Stimulated activated CD4-positive, alpha-beta T cell treated with anti-CD3 and anti-CD28 coated beads, Interleukin-4, amount 100 ng/mL, for 24 hours (primary cell): ENCODE measurements at places on chromosomes 7 and 10.

- no peak for DNase-seq
Measured at GRCh38 chr10:80191589-80192270, 13.6 kb downstream of the ANXA11 start.

GRCh38 chr7:12941512-12941911 is 254.1 kb downstream of the ARL4A start:
- DNase-seq = no peak

- DNase-seq = no peak
Measured at GRCh38 chr10:35564341-35564968, 40.7 kb upstream of the GJD4 start.

DNA sequence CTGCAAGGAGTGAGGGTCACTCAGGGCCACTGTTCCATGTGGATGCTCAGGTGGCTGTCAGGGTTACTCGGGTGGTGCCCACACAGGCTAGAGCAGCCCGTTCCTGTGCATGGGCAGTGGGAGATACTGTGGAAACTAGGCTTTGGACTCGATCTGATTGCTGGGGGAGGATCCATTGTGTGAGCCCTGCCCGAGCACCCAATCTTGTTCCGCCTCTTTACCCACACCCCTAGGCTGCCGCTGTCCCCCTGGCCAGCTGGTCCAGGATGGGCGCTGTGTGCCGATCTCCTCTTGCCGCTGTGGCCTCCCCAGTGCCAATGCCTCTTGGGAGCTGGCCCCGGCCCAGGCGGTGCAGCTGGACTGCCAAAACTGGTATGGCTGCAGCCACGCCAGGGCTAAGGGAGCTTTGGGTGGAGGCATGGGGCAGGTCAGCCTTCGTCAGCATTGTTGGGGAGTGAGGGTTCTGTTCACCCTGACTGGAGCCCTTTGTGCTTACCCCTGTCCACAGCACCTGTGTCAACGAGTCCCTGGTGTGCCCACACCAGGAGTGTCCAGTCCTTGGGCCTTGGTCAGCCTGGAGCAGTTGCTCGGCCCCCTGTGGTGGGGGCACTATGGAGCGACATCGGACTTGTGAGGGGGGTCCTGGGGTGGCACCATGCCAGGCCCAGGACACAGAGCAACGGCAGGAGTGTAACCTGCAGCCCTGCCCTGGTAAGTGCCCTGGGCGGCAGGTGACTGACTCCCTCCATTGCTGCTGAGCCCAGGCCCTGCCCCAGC is 12.4 kb upstream of the ZNF862 start:
- DNase-seq = no peak

- no peak for DNase-seq
Measured at GRCh38 chr10:27258838-27259812, 18.5 kb upstream of the ACBD5 start.

DNA sequence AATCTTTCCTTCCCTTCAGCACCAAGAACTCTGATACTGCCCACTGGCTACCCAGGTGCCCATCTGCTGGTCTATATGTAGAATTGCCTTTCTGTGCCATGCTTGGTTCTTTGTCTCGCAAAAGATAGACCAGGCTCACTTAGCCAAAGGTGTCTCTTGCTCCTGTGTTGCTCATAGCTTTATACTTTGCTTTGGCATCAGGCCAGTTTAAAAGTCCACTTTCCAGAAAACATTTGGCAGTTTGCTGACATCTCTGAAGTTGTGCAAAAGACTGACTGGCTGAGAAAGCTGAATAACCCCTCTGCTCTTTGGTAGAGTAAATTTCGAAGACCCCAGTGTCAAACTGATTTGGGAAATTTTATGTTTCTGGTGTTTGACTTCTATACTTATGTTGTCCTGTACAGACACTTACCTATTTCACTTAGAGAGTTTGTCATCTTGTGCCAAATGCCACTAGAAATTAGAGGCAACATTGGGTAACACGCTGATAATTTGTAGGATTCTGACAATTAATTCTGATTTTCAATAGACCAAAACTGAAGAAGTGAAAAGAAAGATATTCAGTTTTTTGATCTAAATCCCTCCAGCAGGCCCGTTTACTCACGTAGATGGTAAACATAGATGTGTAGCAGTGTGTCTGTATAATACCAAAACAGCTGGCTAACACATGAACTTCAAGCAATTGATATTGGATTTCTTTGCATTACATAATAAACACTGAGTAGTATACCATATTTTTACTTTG is 91.1 kb downstream of the CPED1 start:
- no peak for DNase-seq

- DNase-seq = no peak
Measured at GRCh38 chr10:121530481-121531075, 67.7 kb downstream of the FGFR2 start.

DNA sequence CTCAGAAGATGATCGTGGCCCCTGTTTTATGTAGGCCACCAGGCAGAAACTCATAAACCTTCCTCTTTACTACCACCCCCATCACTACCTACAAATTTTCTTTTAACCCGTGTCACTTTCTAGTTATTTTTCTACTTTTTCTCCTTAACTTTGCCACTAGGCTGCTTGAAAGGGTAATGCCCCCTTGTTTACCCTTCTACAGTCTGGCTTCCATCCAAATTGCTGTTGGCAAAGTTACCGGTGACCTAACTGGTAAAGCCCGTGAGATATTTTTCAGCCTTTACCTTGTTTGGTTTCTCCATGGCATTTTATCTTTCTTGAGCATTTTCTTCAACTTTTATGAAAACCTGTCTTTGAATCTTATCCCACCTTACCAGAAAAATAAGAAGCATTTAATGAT is 153.0 kb downstream of the WNT2 start:
- no peak for DNase-seq

DNA sequence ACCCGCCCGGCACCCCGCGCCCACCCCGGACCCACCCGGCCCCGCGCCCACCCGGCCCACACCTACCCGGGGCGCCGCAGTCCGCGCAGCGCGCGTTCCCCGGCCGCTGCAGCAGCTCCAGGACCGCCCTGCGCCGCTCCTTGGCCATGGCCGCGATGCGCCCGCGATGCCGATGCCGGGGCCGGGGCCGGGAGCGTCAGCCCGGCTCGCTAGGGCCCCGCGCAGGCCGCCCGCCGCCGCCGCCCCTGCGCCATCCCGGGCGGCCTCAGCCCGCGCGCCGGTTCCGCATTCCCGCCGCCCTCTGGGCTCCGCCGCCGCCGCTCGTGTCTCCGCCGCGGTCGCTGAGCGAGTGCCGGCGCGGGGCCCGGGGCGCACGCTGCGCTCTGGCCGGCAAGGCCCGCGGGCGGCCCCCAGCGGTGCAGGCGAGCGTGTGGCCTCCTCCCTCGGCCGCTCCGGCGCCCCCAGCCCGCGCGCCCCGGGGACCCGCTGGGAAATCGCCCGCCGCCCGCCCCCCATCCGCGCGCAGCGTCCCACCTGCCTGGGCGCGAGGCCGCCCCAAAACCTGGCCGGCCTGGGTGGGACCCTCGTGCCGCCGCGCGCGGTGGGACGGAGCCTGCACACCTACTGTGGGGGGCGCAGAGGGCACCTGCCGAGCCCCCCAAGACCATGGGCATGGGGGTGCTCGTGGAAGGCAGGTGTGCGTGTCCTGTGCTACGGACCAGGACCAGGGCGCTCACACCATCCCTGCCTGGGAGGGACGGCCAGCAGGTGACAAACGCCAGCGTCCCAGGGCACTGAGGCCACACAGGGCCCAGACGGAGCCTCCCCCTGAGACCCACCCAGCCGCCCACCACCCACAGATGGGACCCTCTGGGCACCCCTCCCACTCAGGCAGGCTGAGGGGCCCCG is at the start of gene ADAP1:
TSS of gene ADAP1 (minus strand) at position 351 of the 909 bp plus-strand sequence. CDS start at position 148, 203 bp downstream.
- peak; percentile 54 for DNase-seq

GRCh38 chr10:2119316-2119715 is 382.0 kb upstream of the ADARB2 start:
- no peak for DNase-seq

GRCh38 chr7:64992971-64993370 is 2.1 kb upstream of the ZNF117 start:
- DNase-seq = no peak

DNA sequence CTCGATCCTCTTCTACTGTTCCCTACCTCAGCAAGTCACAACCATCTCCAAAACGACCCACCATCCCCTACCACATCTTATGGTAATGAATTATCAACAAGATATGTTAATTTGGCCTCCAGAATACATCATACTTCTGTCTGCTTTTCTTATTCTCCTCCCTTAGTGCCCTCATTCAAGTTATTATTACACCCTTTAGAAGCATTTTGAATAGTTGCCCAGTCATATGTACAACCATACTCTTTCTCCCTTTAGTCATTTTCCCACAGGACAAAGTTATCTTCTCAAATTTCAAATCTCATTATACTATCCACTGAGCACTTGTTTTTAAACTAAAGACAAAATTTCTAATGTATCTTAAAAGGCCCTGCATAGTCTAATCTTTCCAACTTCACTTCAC is 71.0 kb downstream of the GNAT3 start:
- no peak for DNase-seq

- DNase-seq = no peak
Measured at GRCh38 chr10:12500381-12501303, 151.3 kb downstream of the CAMK1D start.

GRCh38 chr10:11175823-11176243 is 158.2 kb downstream of the CELF2 start:
- no peak for DNase-seq

GRCh38 chr10:17075533-17076359 is 53.9 kb downstream of the CUBN start:
- no peak for DNase-seq

GRCh38 chr7:148941598-148942275 is 57.6 kb upstream of the EZH2 start:
- peak; percentile 77 for DNase-seq

- no peak for DNase-seq
Measured at GRCh38 chr7:69002416-69002815, 595.9 kb upstream of the AUTS2 start.

DNA sequence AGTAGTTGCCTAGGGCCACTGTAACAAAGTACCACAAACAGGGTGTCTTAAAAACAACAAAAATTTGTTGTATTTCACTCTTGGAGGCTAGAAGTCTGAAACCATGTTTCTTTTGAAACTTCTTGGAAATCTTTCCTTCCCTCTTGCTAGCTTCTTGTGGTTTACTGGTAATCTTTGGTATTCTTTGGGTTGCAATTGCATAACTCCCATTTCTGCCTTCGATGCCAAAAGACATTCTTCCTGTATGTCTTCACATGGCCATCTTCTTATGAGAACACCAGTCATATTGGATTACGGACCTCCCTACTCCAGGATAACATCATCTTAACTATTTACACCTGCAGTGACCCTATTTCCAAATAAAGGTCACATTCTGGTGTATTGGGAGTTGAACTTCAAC is 357.4 kb downstream of the PPP1R3A start:
- no peak for DNase-seq

GRCh38 chr7:131498237-131498885 is 58.1 kb downstream of the PODXL start:
- no peak for DNase-seq

DNA sequence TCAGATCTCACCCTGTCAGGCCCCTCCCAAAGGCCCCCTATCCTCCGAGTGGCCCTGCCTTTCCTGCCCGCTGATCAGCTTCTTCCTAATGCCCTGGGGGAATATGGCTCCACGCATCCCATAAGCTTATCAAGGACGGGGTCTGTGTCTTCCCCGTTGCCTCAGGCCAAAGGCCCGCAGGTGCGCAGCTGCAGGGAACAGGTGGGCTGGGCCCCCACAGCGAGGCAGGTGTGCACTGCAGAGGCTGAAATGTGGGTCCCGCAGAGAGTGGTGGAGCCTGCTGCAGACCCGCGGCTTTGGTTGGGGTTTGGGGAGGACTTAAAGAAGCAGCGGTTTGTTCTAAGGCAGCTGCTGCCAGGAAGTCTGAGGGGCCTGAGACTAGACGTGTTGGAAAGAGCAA is 220.8 kb upstream of the TCERG1L start:
- DNase-seq = no peak

- DNase-seq = no peak
Measured at GRCh38 chr7:49424109-49424508, 349.3 kb upstream of the VWC2 start.

DNA sequence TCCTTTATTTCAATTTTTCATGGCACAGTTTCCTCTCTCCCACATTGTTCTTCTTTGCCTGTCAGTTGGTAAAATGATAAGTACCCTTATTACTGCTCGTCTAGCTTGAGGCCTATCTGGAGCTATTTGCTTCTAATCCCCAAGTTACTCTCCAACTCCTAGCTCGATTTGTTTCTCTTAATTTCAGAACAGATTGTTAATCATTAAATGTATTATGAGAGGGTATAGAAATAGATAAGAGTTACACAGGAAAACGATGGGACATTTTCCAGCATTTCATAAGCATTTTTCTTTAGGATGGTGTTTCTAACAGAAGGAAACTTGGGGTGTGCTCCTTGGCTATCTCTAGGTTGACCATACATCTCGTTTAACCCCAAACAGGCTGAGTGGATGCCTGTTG is 540.5 kb upstream of the FZD8 start:
- DNase-seq = no peak

DNA sequence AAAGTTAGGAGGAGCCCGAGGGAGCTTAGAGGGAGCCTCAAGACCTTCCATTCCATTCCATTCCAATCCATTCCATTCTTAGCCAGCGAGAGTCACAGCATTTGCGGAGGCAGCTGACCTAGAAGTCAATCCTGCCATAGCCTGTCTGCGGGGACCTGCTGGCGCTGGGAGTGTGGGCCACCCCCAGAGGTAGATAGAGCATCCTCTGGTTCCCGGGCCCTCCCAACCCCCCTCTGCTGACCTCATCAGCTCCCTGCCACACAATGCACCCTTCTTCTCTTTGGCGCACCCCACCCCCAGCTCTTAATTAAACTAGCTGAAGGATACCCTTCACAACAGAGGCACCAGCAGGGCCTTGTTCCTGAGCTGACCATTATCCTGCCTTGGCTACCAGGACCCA is 152.5 kb upstream of the ZMIZ1 start:
- no peak for DNase-seq

DNA sequence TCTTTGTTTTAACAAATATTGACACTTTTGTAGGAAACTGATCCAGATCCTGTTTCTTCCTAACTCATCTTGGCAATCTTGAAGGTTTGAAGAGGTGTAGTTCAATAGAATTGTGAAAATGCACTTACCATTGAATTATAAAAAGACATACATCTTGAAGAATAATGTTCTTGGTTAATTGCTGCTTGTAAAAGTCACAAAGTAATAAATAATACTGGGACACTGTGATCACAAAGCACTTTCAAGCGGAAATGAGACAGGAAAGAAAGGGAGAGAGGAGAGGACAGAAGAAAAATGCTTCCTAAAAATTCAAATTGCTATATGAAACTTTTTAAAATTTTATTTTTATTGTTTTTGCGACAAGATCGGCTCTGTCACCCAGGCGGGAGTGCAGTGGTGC is 15.2 kb upstream of the NFE2L3 start:
- DNase-seq = no peak
